ENCODE measurements at places on chromosomes 7 and 10.
A peak's percentile ranks its signal among the peaks of the same experiment; 100 is the strongest.

DNA sequence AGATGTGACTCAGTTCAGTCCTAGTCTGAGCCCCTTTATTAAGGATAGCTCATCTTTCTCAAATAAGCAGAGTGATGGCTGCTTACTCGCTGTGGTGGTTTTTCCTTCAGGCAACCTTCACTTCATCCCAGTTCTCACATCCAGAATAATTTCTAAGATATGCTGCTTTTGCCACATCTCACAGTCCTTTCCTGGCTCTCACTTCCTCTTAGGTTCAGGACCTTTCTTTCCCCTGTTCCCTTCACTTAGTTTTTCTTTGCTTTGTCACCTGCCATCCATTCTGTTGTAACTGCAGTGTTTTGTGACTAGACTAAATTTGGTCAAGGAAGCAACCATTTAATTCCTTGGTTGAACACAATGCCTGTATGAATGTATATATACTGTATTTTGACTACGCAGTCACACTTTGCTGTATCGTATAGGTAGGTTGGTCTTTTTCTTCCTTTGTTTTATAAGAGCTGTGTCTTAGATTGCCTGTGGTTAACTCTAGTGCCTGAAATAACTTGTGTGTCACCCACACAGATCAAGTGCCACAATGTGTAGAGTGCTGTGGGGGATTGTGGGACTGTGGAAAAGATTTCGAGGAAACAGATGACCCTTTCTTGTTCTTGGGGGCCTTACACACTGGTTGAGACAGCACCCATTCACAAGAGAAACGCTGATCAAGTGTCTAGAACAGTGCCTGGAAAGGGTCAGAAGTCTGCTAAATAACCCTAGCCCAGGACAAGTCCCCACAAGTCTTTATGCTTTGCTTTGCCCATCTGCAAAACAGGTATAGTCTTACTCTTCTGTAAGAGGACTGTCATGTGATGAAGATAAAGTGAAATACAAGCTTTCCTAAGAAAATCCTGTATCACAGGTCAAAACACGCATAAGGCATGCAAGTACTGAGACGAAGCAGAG is 2.6 kb downstream of the ZNF655 start:
- DNase-seq: no peak

GRCh38 chr7:158751751-158752150 is 47.1 kb upstream of the NCAPG2 start:
- DNase-seq: no peak

DNA sequence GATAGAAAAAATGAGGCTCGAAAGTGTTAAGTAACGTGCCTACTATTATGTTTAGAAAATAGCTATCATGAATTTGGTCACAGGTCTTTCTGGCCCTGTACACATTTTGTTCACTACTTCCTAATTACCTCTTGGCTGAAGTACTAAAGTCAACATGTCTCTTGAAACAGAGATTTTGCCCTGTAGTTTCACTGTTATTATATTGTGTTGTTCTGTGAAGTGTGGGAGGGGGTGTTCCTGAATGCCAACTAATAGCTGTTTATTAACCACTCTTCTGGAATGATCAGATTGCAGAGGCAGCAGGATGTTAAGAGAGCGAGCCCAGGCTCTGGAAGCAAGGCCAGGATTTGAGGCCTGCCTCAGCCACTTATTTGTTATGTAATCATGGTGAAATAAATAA is 72.1 kb downstream of the RNF133 start:
- no peak for DNase-seq

- DNase-seq: no peak
Measured at GRCh38 chr10:78042752-78043104, 9.1 kb downstream of the RPS24 start.

GRCh38 chr10:178208-178607 is 43.0 kb downstream of the ZMYND11 start:
- no peak for DNase-seq

- DNase-seq: no peak
Measured at GRCh38 chr7:84232646-84233045, 38.1 kb upstream of the SEMA3A start.

DNA sequence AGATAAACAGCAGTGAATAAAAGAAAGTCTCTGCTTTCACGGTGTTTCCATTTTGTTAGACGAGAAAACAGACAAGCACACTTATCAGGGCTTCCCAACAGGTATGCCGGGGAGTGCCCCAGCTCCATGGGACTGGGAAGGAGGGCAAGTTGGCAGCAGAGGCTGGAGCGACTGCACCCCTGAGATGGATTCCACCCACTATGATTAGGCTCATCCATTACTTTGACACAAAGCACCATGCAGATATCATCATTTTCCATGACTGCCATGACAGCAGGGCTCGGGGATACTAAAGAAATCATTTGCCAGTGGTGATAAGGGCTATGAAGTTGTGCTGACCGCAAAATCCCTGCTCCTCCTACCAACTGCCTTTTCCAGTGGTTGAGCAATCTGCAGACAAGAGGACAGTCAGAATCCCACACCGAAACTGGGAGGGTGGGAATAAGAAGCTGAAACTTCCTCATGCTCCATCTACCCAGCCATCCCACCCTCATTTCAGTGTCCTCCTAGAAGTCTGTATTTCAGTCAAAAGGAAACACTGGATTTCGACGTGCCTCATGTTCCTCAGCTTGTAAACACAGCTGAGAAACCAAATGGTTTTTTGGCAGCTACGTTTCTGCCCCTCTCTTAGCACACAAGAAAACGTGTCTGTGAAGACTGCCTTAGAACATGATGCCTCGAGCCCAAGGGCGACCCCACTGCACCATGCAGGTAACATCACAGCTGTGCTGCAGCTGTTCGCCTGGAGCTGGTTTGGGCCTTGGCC is 15.5 kb downstream of the CREB3L2 start:
- DNase-seq: no peak

- peak; percentile 53 for DNase-seq
Measured at GRCh38 chr7:158816995-158817394, 12.3 kb downstream of the ESYT2 start.

- DNase-seq: peak; percentile 31
Measured at GRCh38 chr7:39504963-39505362, 61.2 kb upstream of the YAE1 start.

DNA sequence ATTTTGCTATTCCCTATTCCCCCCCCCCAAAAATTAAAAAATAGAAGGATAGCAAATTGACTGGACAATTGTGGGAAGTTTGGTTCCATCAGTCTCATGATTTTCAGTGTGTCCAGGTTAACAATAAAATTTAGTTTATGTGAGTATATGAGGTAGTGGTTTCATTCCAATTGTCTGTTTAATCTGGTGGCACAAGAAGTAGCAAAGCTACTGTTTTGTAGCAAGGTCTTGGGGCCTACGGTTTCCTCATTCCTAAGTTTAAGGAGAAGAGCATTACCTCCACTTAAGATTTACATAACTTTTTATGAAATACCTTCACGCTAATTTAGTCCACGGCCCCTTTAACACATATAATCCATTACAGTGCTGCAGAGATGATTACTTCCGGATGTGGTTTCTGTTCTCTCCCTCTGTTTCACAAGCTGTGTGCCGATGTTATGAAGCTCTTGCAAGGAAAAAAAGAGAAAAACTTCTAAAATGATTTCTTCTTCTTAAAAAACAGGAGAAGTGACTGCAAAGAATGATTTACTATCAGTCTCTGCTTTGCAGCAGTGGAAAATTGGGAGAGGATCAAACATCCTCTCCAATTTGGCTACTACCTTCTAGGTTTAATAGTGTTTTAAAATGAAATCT is 32.7 kb upstream of the NPVF start:
- no peak for DNase-seq

- no peak for DNase-seq
Measured at GRCh38 chr10:71582506-71583475, 136.8 kb downstream of the C10orf105 start.

GRCh38 chr10:116044801-116045248 is 228.2 kb downstream of the GFRA1 start:
- DNase-seq: no peak

GRCh38 chr10:121926671-121927317 is 1.0 kb downstream of the ATE1 start:
- DNase-seq: no peak

GRCh38 chr10:73161662-73162061 is 6.1 kb downstream of the ECD start:
- no peak for DNase-seq

- DNase-seq: no peak
Measured at GRCh38 chr10:52318136-52318701, 4.1 kb downstream of the DKK1 start.

DNA sequence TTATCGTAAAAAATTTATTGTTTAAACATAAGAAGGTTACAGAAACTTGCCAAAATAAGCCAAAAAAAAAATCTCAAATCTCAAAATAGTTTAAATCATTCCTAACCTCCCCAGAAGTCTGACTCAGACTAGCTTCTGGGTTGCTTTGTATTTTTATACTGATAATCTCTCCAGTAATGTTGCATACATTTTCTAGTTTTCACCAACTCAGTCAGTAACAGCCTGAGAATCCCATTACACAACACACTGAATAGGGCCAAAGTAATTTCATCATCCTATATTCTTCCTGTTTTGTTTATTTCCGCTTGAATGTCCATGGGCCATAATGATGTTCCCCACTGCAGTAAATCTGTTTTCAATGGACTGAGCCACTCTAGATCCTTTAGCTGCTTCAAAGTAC is 478.5 kb downstream of the GPAM start:
- no peak for DNase-seq

- DNase-seq: no peak
Measured at GRCh38 chr10:120506674-120507073, 49.6 kb downstream of the PLPP4 start.

GRCh38 chr7:25424113-25424512 is 195.8 kb upstream of the NPVF start:
- DNase-seq: no peak

DNA sequence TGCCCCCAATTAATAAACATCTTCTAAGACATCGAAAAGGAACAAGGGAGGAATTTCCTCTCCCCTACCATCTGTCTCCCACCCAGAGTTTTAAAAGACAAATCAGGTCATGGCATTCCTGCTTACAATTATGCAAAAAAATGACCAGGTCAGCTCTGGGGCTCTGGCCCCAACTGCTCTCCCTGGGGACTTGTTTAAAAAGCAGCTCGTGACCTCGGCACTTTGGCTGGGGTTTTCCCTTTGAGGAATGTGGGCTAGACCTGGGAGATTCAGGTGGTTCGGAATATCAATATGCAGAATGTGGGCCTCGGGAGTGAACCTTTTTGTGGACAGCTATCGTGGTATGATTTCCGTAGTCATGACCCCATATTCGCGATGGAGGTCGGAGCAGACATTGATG is 648 bp upstream of the RADIL start:
- DNase-seq: no peak

- DNase-seq: no peak
Measured at GRCh38 chr10:33749067-33749735, 414.7 kb upstream of the NRP1 start.

- no peak for DNase-seq
Measured at GRCh38 chr7:12244129-12244528, 33.0 kb downstream of the TMEM106B start.

- DNase-seq: peak; percentile 70
Measured at GRCh38 chr7:5423976-5424748, 528 bp upstream of the TNRC18 start.

- DNase-seq: no peak
Measured at GRCh38 chr10:84012431-84012830, 126.9 kb upstream of the GHITM start.

GRCh38 chr7:82428186-82428961 is 15.2 kb downstream of the CACNA2D1 start:
- no peak for DNase-seq

DNA sequence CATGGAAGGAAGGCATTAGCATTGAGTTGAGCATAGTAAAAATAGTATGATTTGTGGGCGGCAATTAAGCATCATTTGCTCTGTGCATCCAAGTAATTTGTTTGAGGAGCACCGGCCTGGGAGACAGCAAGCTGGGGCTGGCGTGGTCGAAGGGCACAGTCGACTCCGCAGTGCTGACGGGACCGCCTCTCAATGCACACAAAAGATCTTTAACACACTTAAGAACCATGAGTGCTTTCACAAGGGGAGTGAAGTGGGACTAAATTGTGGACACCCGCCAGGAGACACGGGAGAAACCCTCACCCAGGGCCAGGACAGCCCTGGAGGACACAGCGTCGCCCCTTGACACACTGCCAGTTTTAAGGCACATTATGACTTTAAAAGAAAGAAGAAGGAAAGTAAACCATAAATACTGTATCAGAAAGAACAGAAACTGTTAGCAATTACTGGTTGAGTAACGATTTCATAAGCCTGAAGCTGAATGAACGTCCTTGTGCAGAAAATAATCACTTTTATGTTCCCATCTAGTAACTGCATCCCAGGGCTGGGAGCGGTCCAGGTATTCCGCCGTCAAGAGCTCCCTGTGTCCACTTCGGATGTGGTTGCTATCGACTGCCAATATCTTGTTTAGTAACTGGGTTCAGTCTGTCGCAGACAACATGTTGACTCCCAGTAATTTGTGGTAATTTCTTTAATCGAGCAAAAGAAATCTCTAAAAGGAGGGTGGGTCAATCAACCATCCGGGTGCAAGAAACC is 102.1 kb downstream of the EBF3 start:
- DNase-seq: no peak

GRCh38 chr7:11078247-11078834 is 104.7 kb downstream of the PHF14 start:
- no peak for DNase-seq

- DNase-seq: no peak
Measured at GRCh38 chr7:116148626-116149025, 61.7 kb upstream of the TES start.

DNA sequence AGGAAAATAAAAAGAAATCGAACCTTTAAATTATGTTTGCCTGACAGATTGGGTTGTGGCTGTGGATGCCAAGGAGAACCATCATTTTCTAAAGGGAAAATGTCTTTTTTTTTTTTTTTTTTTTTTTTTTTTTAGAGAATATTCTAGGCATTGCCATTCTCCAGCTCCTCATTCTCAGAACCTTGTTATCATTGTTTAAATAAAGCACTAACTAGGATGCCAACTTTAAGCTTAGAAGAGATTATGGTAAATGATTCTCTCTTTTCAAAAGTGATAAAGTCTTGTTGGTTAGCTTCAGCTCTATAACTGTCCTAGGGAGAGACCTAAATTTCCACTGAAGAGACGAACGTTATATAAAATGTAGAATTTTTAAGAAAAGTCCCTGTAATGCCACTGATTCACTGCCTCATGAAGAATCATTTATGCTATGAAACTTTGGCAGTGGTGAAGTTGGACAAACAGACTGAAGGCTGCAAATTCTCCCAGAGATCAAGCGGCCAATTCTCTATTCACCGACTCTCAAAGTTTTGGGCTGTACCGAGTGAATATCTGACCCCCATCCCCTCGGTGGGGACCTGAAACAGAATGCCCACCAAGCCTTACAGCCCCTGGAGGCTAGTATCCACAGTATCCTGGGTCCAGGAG is 207.9 kb upstream of the PITRM1 start:
- DNase-seq: no peak

- DNase-seq: peak; percentile 85
Measured at GRCh38 chr7:924541-925231, 29.8 kb downstream of the ADAP1 start.

- DNase-seq: no peak
Measured at GRCh38 chr10:58052772-58053171, 214.9 kb downstream of the IPMK start.

All from activated CD4-positive, alpha-beta memory T cell treated with anti-CD3 and anti-CD28 coated beads for 36 hours (primary cell).